Activated CD8-positive, alpha-beta T cell treated with anti-CD3 and anti-CD28 coated beads for 36 hours (primary cell): ENCODE measurements at places on chromosomes 7 and 10. TPM values are rescaled to one million over a fixed set of nuclear protein-coding genes. Genes with fewer than 3 reads are reported as not detected.

Gene TRIL
- total RNA-seq: not detected

DNA sequence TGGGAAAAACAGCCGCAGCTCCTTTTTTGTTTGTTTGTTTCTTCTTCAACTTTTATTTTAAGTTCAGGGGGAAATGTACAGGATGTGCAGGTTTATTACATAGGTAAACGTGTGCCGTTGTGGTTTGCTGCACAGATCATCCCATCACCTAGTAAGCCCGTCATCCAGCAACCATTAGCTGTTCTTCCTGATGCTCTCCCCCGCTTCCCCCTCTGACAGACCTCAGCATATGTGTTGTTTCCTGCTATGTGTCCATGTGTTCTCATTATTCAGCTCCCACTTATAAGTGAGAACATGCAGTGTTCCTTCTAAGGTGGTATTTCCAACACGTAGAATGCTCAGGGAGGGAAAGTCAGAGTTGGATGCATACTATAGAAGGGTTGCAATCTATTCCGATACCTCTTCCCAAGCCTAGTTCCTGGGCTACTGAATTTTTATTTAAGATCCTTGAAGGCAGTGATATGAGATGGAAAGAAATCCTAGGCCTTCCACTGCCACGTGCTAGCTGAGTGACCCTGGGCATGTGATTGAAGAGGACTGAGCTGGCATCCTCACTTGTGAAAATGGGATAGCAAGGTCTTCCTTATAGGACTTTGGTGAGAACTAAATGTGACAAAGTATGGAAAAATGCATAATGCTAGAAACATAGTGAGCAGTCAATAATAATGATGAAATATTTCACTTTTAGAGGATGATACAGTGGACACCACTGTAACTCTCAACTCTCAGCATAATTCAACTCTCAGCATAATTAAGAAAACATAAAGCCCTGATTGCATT, 278.5 kb downstream of the REEP3 start:
- no peak for DNase-seq
- no peak overlapping the region for H3K27ac ChIP-seq
- no peaks in the 10 kb centered on the region for H3K36me3 ChIP-seq
- peaks cover 5% of the 10 kb centered on the region for H3K27me3 ChIP-seq

GRCh38 chr7:52959336-52959735, 76.1 kb upstream of the POM121L12 start:
- H3K4me3 ChIP-seq: no peak overlapping the region
- DNase-seq: no peak
- no peaks in the 10 kb centered on the region for H3K27me3 ChIP-seq
- no peak overlapping the region for H3K27ac ChIP-seq
- no peaks in the 10 kb centered on the region for H3K36me3 ChIP-seq

- no peak for DNase-seq
- peaks cover 4% of the 10 kb centered on the region for H3K4me1 ChIP-seq
- H3K27ac ChIP-seq: no peak overlapping the region
- peaks cover 24% of the 10 kb centered on the region for H3K27me3 ChIP-seq
- H3K36me3 ChIP-seq: no peaks in the 10 kb centered on the region
- no peak overlapping the region for H3K4me3 ChIP-seq
Measured at GRCh38 chr7:43791-44540, 148.4 kb upstream of the FAM20C start.

- no peak for DNase-seq
- no peak overlapping the region for H3K27ac ChIP-seq
- no peak overlapping the region for H3K4me3 ChIP-seq
- no peaks in the 10 kb centered on the region for H3K36me3 ChIP-seq
- peaks cover 21% of the 10 kb centered on the region for H3K4me1 ChIP-seq
Measured at GRCh38 chr7:151869455-151869854, 7.5 kb downstream of the PRKAG2 start.
